NCI-H1092 treated with DMSO at 0.1 percent for 48 hours (cell line): ENCODE measurements at places on chromosomes 2 and 18.

DNA sequence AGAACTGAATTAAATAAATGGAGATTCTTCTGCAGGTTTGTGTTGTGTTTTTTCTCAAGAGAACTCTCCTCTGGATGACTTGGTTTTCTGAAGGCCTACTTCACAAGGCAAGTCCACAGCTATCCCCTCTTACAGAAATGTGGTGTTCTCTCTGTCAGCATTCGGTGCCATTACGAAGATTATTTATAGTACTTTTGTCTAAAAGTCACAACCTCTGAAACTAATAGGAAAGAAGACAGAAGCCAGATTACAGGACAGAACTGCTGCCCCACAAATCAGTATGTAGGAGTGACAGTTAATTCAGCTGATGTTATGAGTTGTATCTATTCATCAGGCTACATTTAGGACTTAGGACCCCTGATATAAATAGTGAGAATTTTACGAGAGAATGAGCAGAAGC lies 413.5 kb downstream of the TMX3 start:
- DNase-seq, result no peak

- no peak for DNase-seq
These were observed 27.5 kb upstream of the MARCHF7 start for GRCh38 chr2:159684796-159685195.

- DNase-seq, result no peak
These were observed 25.2 kb upstream of the CTLA4 start for GRCh38 chr2:203842373-203842772.

GRCh38 chr18:41761333-41762018 lies 193.6 kb upstream of the PIK3C3 start:
- DNase-seq, result no peak

- no peak for DNase-seq
These were observed 434.5 kb downstream of the XIRP2 start for GRCh38 chr2:167322795-167323194.

- DNase-seq, result peak; percentile 12
These were observed 44.9 kb upstream of the ID2 start for GRCh38 chr2:8636721-8637636.

GRCh38 chr18:42242758-42243157 lies 287.7 kb downstream of the PIK3C3 start:
- no peak for DNase-seq

DNA sequence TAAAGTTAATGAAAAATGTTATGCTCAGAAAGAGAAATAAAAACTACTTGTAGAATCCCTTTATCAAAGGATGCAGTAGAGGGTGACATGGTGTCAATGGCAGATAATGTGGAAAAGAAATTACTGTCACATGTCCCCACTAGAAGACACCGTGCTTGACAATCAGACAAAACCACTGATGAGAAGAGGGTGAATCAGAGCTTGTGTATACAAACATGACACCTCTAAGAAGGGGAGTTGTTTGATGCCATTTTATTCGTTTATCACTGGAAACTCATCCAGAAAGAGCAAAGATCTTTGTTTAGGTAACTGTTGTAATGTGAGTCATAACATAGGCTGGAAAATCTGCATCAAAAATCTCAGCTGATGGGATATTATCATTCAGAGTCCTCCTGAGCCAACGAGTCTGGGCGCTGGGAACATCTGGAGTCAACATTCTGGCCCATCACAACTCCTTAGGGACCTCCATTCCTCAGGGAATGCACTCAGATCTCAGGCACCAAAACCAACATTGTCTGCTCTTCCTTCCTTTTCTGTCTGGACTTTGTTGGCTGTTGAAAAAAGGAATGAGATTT lies 49.5 kb upstream of the RAB12 start:
- no peak for DNase-seq

- no peak for DNase-seq
These were observed 330.6 kb upstream of the SKOR2 start for GRCh38 chr18:47582093-47582492.

- peak; percentile 17 for DNase-seq
These were observed 27.0 kb downstream of the CDH2 start for GRCh38 chr18:28149810-28150420.

GRCh38 chr2:54411801-54412354 lies 44.2 kb upstream of the SPTBN1 start:
- no peak for DNase-seq
